ENCODE measurements at places on chromosomes 6 and 20.

- no peak for DNase-seq
Measured at GRCh38 chr6:107764684-107765460, 59.2 kb downstream of the SCML4 start.

GRCh38 chr6:117328500-117328899 is 63.1 kb downstream of the VGLL2 start:
- DNase-seq: no peak

DNA sequence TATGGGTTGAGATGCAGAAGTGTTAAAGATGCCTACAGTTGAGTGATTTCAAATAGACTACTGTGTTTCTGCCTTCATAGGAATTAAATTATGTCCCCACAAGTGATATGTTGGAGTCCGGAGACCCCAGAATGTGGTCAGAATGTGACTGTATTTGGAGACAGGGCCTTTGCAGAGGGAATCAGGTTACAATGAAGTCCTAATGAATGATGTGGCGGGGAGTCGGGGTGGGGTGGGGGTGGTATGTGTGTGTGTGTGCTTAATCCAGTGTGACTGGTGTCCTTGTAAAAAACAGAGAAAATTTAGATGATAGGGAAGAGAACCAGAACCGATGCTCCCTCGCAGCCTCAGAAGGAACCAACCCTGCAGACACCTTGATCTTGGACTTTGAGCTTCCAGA is 448.2 kb downstream of the QKI start:
- no peak for DNase-seq

GRCh38 chr6:89007209-89008000 is 44.0 kb upstream of the RNGTT start:
- no peak for DNase-seq

- DNase-seq: no peak
Measured at GRCh38 chr6:129370268-129370916, 339.6 kb downstream of the ARHGAP18 start.

DNA sequence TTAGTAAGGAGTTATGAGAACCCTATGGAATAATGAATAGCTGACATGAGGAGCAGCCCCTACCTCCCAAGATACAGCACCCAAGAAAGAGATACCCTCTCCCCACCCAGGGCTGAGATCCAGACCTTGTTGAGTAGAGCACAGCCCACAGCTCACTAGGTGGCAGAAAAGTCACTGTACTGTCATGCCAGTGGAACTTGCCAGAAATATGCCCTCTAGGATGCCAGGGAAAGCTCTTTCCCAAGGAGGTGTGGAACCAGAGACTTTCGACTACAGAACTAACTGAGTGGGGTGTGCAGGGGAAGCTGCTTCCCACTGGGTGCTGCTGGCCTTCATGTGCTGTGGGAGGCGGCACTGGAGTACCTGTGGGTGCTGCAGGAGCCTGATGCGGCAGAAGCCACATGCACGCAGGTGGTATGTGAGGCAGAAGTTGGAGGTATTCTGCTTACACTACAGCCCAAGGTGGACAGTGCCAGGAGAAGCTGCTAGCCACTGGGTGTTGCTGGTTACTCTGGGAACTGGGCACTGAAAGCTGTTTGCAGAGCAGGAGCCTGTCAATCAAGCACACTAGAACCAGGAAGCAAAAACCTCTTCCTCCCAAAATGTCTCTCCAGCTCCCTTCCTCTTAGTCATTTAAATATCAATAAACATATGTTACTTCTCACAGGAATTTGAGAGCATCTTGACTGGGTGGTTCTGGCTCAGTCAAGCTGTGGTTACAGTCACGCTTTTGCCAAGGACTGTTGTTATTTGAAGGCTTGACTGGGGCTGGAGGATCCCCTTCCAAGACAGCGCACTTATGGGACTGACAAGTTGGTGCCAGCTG is 17.8 kb downstream of the ARMC12 start:
- DNase-seq: no peak

DNA sequence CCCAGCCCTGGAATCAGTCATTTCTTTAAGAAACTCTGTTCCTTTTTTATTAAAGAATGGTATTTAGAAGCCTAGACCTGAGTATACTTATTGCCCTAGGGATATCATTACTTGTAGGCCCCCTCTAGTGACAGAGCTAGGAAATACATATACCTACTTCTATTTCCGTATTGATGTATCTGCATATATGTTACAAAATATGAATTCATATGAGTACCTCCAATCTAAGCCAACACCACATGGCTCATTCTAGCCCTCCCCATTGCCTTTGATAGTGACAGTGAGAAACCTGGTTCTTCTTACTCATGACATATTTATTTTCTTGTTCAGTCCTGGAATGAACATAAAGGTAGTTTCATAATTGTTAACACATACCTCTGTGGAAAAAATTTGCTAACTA is 137.2 kb downstream of the FARS2 start:
- DNase-seq: no peak

DNA sequence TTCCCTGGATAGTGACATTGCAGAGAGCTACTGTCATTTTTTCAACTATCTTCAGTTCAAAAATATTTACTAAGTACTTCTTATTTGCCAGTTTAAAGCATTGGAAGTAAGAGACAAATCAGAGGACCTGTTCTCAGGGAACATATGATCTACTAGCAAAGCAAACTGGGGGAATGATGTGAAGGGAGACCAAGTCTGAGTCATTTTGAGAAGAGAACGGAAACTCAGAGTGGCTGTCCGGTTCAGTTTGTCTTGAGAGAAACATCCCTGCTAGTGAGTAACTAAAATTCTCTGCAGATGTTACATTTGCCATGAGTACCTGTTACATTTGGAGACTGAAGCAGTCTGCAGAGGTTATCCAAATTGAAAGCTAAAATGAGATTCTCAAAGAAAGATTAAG is 118.3 kb downstream of the KCNQ5 start:
- no peak for DNase-seq

DNA sequence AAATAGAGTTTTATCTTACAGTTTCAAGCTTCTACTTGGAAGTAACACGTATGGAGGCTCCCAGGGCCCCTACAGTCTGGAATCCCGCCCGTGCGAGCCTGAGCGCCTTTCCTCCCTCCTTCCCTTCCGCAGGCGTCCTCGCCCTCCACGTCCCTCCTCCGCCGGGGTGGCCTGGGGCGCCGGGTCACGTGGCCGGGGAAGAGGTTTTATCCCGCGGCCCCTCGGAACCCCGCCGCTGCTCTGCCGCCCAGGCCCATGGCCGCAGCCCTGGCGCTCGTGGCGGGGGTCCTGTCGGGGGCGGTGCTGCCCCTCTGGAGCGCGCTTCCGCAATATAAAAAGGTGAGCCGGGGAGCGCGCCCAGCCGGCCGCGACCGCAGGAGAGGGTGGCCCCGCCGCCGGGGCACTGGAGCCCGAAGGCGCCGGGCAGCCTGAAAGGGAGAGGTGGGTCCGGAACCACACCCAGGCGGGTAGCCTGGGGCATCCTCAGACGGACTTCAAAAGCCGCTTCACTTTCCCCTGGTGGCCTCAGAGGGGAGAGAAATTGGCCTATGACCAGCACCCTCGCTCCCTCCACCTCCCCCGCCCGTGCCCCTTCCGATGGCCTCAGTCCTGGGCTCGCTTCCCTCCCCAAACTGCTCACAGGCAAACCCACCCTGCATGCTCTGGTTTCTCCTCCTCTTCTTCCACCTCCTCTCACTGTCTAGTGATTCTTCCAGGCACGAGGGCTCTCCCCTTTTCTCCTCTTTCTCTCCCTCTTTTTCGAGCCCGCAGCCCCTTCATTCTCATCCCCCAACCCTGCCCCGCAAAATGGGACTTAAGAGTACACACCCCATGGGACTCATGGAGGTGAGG is at the start of gene CLPSL2:
Gene CLPSL2, plus strand, starts transcription at position 235 of the 852 bp plus-strand sequence. Its CDS starts 21 bp downstream, at position 256.
- DNase-seq: no peak

DNA sequence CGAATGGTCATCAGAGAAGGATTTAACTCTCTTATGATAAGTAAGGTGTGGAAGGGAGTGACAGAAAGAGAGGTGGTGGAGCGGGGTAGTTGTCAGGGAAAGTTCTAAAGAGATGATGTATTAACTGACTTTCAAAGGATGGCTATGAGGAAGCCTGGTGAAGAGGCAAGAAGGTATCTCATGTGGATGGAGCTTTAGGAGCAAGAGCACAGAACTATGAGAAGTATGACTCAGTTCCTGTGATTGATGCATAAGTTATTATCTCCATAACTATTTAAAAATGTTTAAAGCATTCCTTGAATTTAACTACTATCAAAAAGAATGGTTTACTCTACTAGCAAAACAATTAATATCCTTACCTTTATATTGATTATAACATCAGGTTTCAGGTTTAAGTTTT is 28.8 kb downstream of the AK9 start:
- no peak for DNase-seq

DNA sequence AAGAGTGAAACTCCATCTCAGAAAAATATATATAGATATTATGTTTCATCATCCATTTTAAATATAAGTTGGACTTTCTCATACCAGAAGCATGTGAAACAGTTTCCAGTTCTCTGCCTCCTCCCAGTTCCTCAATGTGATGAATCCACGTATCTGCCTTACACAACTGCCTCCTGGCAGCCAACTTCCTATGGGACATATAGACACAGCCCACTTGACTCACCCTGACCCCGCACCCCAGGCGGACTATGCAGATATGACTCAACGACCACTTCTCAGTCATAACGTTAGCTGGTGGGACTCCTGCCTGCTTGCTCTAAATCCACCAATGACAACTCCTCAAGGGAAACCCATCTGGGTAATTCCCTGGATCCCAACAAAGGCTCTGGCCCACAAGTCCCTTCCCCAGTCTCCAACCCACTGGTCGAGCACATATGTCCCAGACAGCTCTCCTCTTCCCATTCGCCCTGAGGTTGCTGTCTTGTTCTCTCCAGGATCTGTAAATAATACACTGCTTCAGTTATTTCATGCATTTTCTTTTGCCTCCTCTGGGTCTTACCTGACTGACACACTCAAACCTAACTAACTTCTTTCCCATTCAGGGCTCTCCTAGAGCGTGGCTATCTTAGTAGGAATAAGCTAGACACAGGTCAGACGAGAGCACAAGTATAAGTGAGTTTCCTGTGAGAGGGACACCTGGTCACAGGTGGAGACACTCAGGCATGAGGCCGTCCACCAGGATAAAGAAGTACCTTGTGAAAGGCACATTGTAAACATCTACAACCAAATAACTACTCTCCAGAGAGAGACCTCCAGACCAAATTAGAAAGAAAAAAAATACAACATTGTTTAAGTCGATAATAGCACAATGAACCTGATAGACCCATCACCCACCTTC is 548.5 kb downstream of the CD83 start:
- DNase-seq: peak; percentile 84

- no peak for DNase-seq
Measured at GRCh38 chr6:83875843-83876242, 16.4 kb downstream of the CYB5R4 start.

DNA sequence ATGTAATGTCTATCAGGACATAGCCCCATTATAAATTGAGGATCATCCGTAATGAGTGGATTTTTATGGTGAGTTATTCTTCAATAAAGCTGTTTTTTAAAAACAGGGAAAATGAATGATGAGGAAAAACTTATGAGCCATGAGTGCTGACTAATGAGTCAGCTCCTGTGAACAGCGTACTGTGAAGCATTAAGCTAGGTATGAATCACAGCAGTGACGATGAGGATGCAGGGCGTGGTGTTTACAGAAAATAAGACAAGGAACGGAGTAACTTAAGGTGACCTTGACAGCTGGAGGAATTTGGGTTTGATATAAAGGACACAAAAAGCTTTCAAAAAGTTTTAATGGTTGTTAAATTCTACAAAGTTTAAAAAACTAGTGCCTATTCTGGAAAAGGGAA is 96.3 kb downstream of the FOXF2 start:
- DNase-seq: no peak

DNA sequence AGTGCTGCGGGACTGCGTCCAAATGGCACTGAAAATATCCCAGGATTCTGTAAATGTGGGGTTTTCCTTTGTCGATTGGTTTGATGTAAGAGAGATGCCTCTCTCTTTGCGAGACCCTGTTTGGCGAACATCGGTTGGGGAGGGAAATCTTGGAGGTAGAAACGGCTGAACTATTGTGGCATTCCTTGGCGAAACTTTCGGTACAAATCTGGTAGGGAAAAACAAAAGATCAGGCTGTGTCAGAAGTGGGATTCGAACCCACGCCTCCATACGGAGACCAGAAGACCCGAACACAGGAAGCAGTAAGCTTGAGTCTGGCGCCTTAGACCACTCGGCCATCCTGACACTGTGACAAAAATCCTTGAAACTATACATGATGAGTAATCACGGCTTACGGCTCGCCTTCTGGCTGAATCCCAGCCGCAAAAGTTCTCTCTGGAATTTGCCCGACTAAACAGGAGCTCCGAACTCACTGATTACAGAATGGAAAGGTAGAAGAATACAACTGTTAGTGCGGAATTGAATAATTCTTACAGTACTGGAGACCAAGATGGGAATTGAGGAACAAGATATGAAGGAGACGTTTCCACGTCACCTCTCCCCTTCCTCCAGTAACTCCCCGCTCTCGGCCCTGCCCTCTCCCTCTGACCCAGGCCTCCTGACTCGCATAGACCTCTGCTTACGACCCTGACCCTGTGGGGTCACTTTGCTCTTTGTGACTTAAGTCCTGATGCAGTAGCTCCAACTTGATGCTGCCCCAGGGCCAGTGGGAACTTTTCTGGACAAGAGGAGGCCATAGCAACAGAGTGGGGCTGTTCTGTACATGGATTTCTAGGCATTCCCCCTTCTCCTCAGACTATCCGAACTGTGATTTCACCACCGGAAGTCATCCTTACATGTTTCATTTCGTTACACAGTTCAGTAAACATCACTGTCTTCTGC is 132.8 kb upstream of the ZNF184 start:
- DNase-seq: no peak

DNA sequence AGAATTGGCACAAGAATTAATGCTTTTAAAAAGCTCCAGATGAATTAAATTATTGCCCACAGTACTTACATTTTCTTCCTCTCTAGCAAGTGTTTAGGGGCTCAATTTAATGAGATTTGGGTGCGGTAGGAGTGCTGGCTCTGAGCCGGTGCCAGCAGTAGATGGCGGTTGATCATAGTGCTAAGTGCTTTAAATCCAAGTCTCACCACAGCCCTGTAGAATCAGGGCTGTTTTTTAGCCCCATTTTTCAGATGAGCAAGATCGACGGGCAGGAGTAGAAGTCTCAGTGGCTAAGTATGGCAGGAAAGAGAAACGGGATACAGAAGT is 136.9 kb upstream of the SALL4 start:
- DNase-seq: no peak

- no peak for DNase-seq
Measured at GRCh38 chr20:36493801-36494114, 47.6 kb upstream of the MYL9 start.

DNA sequence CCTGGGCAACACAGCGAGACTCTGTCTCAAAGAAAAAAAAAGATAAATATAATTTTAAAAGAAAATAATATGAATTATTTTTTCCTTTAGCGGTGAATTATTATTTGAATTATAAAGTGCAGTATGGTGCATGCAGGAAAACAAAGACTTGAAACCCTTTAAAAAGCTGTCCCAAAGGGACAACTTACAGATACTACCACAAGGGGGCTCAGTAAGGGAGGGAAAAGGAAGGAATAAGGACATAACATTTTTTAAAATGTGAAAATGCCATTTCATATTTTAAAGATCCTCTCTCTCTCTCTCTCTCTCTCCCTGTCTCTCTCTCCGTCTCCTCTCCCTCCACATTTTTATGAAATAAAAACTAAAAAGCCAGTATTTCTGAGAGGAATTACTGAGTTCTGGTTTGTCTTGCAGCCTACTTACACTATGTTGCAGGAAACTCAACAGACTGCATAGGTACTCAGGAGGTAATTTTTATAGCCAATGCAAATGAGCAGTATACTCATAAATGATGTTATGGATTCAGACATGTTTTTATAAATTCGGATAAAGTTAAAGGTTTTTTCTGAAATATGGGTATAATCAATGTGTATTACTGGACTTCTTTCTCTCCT is 455.0 kb upstream of the GJE1 start:
- DNase-seq: no peak

- no peak for DNase-seq
Measured at GRCh38 chr6:56891754-56892153, 63.2 kb upstream of the BEND6 start.
